HCT116 (cell line): ENCODE measurements at places on chromosomes 6 and 20. TPM values are rescaled to one million over a fixed set of nuclear protein-coding genes. Genes with fewer than 3 reads are reported as not detected.

GRCh38 chr20:13625304-13625979, 13.3 kb downstream of the TASP1 start:
- DNase-seq: no peak
- no peaks in the 10 kb centered on the region for H3K27me3 ChIP-seq
- no peaks in the 10 kb centered on the region for H3K4me1 ChIP-seq
- H3K4me3 ChIP-seq: no peak overlapping the region

The IL20RA gene
- total RNA-seq: 1.1 TPM

The CDH4 gene
- not detected for total RNA-seq

The LAMA4 gene
- 2.2 TPM for total RNA-seq

The RRAGD gene
- total RNA-seq: 15.9 TPM

The SRSF12 gene
- total RNA-seq: not detected

DNA sequence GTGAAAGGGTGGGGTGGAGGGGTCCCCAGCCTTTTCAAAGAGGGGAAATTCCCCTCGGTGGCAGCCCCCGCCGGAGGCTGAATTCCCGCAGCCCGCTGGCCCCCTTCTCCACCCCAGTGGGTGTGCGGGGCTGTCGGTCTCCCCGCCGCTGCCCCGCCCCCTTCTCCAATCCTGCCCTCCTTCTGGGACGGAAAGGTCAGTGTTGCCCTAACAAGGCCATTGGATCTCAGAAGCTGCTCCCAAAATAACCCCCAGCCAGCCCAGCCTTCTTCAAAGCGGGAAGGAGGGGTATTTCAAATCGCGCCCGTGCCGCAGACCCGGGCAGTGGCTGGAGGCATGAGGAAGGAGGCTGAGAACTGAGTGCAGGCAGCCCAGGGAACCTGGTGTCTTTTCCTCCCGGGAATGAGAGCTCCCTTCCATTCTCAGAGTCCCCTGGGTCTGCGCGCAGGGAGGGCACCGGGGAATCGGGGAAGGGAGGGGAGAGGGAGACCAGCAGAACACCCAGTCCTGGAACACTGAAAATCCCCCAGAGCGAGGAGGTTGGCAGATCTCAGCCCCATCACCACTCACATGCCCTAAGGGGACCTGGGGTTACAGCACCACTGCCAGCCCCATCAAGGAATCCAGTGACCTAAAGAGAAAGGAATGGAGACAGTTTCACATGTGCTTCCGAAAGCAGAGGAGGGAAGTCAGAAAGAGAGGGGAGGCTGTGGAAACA, at the start of gene JPH2:
TSS of gene JPH2 (minus strand) at position 135 of the 718 bp plus-strand sequence. CDS start 483 bp downstream, outside the sequence.
- no peaks in the 10 kb centered on the region for H3K27me3 ChIP-seq
- H3K27ac ChIP-seq: no peak within 1 kb of the TSS
- H3K4me1 ChIP-seq: peaks cover 22% of the 10 kb centered on the region

DNA sequence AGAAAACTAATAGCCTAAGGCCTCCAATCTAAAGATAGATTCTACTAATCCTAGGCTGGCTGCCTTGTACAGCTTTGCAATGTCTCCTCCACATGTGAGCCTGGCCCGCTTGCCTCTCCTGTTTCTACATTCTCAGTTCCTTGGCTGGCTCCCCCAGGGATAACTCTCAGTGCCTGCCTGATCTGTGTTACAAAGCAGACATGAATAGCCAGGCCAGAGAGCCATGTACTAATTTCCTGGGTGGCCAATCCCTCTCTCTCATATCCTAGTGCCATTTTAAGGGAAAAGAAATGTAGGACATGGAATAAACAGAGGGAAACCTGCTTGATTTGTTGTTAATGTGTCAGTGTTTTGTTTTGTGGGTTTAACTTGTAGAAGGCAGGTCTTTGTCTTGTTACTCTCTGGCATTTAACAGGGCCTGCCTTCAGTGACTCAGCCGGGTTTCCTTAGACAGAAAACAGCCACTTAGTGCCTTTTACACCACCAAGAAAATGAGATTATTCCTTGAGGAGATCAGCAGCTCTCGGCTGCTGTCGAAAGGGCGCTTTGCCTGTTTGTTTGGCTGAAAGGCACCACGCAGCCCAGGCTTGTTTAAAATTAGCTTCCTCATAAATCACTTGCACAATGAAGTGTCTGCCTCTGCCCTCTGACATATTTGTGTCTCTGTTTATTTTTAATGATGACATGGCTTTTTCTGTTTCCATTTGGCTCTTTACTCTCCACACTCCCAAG, 702.7 kb downstream of the MAFB start:
- no peak for DNase-seq
- H3K4me1 ChIP-seq: no peaks in the 10 kb centered on the region
- no peaks in the 10 kb centered on the region for H3K27me3 ChIP-seq
- H3K4me3 ChIP-seq: no peak overlapping the region

The RFX6 gene
- total RNA-seq: not detected
